Muscle of leg (tissue), 16 donors: ENCODE measurements at places on chromosomes 6 and 20.

DNA sequence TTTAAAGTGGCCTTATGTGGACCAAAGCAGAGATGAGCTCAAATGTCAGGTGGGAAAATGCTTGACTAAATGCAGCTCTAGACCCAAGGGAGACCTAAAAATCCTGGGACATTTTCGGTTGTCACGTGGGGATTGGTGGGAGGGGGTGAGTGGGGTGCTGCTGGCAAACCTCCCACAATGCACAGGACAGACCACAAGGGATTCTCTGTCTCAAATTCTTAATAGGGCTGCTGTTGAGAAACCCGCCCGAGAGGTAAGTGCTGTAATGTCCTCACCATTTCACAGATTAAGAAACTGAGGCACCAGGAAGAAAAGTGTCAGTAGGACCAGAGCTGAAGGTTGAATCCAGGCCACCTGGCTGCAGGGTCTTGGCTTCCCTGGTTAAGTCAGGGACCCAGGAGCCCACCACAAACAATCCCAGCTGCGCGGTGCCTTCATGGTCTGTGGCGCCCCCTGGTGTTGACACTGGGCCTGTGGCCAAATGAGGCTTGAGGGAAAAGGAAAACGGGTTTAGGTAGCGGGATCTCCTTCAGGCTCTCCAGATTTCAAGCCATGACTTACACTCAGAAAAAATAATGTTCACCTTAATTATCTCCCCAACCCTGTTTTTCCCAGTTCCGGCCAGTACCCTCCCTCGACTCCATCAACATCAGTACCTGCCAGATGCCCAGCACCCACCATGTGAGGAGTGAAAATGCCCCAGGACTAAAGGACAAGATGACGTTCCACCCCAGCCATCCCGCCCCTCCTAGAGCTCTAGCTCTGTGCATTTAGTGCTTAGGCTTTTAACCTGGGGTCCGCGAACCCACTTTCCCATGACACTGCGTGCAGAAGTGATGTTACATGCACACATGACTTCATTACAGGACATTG lies 7.2 kb downstream of the HLA-G start:
- DNase-seq, result peak; percentile 8

- DNase-seq, result no peak
Measured at GRCh38 chr20:49275216-49275615, 2.6 kb downstream of the ZNFX1 start.

GRCh38 chr6:152298055-152298647 lies 339.0 kb downstream of the SYNE1 start:
- no peak for DNase-seq

DNA sequence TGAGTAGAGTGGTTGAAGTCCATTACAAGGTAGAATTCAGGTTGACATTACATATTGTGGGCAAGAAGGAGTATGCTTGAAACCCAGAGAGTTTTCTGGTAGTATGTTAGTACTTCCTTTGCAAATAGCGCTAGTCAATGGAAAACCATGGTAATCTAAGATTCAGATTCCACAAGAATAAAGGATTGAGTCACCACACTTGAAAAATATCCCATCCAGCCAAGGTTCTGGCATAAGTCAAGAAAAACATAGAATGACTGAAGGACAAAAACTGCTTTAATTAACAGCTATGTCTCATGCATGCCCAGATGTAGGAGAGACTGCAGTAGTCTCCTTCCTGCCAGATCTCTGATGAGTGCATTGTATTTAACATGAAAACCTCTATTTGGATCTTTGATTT lies 469.8 kb downstream of the BMP2 start:
- DNase-seq, result no peak
